ENCODE measurements at places on chromosomes 5 and 9. TPM values are rescaled to one million over a fixed set of nuclear protein-coding genes. Genes with fewer than 3 reads are reported as not detected.

GRCh38 chr9:25505644-25506043 lies 172.6 kb downstream of the TUSC1 start:
- DNase-seq: no peak

- DNase-seq: no peak
Observed at GRCh38 chr5:176822793-176823481, 12.6 kb downstream of the UNC5A start.

DNA sequence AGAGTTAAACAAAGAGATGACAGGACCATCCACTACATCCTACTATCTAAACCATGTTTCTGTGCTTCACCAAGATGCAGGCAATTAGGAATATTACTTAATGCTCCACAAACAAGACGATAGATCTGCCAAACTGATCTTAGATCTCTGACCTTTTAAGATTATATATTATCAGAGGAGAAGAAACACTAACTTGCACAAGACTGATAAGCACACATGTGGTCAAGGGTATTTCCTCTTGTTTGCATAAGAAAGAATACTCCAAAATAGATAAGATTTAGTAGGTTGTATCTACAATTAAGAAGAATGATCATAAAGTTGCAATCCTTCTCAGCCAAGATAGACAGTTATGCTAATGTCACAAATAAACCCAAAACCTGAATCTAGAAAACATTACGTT lies 601.0 kb upstream of the ACO1 start:
- DNase-seq: no peak

GRCh38 chr5:158929552-158930218 lies 170.0 kb downstream of the EBF1 start:
- no peak for DNase-seq

- no peak for DNase-seq
Observed at GRCh38 chr5:160064995-160065614, 54.1 kb downstream of the PWWP2A start.

DNA sequence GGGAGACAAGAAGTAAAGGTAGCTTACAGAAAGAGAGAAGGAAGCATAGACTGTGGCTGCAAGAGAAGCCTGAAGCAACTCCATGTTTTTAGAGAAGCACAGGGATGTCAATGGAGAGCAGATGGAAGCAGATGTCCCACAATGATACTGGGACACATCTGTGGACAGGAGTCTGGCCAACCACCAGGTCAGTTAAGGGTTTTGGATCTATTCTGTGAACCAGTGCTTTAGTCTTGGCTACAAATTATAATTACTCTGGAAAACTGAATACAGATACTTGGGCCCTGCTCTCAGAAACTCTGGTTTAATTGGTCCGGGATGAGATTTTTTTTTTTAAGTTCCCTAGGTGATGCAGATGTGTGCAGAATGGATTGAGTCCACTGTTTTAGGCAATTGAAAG lies 592.8 kb downstream of the CSNK1G3 start:
- DNase-seq: no peak

- no peak for DNase-seq
Observed at GRCh38 chr5:111227226-111227782, 3.1 kb downstream of the CAMK4 start.

- DNase-seq: no peak
Observed at GRCh38 chr5:140555747-140556312, 1.4 kb downstream of the SRA1 start.

- DNase-seq: no peak
Observed at GRCh38 chr9:117444501-117444900, 29.6 kb upstream of the ASTN2 start.

GRCh38 chr5:52854949-52855348 lies 67.2 kb downstream of the ITGA1 start:
- no peak for DNase-seq

GRCh38 chr9:115756736-115757135 lies 396.9 kb upstream of the PAPPA start:
- no peak for DNase-seq

- DNase-seq: no peak
Observed at GRCh38 chr9:134662143-134662876, 20.7 kb downstream of the COL5A1 start.

DNA sequence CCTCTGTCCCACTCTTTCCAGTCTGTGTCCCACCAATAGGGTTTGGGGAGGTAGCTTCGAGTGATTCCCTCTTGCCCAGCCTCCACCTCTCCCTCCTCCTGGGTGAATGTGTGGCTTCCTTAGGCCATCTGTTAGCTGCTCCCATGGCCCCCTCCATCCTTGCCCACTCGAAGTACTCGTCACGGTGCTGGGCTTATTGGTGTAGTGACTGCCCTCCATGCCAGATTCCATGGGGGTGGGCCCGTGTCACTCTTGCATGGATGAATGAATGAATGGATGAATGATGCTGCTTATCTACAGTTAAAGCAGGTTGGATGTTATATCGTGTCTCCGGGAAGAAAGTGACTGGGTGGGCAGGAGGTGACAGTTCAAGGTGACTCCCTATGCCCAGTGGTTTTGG lies 19.1 kb downstream of the HMCN2 start:
- no peak for DNase-seq

- DNase-seq: no peak
Observed at GRCh38 chr9:103245369-103245768, 250.2 kb downstream of the CYLC2 start.

GRCh38 chr9:124197177-124198095 lies 60.3 kb upstream of the NEK6 start:
- DNase-seq: peak; percentile 74

- DNase-seq: peak; percentile 87
Observed at GRCh38 chr5:168734620-168735300, 155.6 kb upstream of the PANK3 start.

GRCh38 chr5:151362970-151363369 lies 15.6 kb upstream of the SLC36A2 start:
- no peak for DNase-seq

GRCh38 chr5:110514030-110514429 lies 212.4 kb downstream of the TMEM232 start:
- DNase-seq: no peak

GRCh38 chr9:93291536-93292287 lies 107.8 kb downstream of the WNK2 start:
- no peak for DNase-seq

- no peak for DNase-seq
Observed at GRCh38 chr9:83521411-83521810, 16.8 kb downstream of the FRMD3 start.

DNA sequence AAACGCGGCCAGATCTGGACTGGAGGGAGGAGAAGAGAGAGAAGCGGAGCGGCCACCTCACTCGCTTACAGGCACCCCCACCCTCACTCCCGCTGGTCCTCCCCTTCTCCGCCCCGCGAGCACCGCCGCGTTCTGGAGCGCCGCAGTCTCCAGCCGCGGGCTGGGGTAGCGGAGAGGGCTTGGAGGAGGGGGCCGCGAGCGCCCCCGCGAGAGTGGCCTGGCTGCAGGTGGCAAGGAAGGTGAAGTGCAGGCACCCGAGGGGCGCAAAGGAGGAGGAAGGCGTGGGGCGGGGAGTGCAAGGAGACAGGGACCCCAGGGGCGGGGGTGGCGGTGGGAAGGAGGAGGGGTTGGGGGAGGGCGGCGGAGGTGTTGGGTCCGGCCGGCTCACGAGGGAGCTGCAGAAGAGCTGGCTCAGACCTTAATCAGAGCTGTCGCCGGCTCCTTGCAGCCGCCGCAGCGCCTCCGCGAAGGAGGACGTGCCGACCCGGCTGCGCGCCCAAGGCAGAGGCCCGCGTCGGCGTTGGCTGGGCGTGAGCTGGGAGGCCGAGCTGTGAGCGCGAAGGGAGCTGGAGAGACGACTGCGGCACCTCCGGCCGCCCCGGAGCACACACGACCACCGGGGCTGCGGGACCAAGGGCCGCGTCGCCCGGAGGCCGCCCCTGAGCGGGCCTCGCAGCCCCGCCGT lies at the start of gene DMRT3:
TSS of gene DMRT3 (plus strand) at position 398 of the 685 bp plus-strand sequence. CDS start 347 bp downstream, outside the sequence.
- no peak for DNase-seq

DNA sequence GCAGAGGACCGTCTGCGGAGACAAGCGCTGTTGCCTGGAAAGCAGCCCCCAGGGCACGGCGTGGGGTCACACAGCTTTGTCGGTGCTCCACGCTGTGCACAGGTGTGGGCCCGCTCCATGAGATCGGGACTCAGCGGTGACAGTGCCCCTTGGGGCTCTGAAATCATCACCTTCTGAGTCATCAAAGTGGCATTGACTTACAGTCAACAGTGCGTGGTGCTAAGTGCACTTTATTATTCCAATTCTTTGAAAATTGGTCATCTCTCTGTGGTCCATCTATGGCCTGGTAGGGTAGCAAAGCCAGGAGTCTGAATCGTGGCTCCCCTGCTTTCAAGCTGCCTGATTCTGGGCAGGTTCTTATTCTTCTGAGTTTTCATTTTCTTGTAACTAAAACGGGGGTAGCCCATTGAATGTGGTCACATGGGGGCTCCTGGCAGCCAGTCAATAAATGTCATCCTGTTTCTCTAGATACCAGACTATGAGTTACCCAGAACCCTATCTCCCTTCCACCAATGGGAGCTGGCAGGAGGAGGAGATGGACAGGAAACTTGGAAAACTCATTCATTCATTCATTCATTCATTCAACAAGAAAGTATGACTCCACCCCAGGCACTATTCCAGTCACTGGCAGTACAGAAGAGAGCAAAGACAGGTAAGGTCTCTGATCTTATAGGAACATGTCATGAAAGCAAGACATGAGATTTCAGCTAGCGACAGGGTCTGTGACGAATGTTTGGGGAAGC lies 20.3 kb upstream of the UNC5A start:
- DNase-seq: peak; percentile 56

DNA sequence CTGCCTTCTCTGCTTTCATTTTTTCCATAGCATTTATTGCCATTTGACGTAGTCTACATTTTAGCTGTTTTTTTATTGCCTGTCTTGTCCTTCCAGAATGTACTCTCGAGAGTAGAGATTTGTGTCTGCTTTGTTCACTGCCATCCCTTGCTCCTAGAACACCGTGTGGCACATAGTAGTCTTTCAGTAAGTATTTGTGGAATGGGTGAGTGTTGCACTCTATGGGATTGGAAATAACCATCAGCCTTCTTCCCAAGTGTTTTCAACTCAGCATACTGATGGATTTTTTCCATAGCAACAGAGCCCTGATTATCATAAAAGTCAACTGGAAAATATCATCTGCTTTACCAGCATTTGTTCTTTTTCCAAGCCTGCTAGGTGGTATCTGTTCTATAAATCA lies 462.6 kb downstream of the ENC1 start:
- DNase-seq: no peak

DNA sequence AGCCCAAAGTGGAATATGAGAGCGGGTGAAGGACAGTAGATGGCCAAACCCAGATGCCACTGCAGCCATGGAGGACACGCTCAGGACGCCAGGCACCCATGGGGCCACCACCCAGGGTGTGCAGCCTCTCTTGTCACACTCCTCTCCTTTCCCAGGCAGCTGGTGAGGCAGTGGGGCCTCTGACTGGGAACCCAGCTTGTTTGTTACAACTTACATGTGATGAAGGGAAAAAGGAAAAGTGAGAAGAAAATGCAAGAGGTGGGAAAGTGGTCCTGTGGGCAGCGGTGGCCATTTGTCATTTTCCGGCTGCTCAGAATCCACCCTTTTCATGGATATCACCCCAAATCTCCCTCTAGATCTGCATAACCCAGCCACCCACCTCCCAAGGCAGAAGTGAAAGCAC lies 62.7 kb upstream of the UNC5A start:
- DNase-seq: no peak

DNA sequence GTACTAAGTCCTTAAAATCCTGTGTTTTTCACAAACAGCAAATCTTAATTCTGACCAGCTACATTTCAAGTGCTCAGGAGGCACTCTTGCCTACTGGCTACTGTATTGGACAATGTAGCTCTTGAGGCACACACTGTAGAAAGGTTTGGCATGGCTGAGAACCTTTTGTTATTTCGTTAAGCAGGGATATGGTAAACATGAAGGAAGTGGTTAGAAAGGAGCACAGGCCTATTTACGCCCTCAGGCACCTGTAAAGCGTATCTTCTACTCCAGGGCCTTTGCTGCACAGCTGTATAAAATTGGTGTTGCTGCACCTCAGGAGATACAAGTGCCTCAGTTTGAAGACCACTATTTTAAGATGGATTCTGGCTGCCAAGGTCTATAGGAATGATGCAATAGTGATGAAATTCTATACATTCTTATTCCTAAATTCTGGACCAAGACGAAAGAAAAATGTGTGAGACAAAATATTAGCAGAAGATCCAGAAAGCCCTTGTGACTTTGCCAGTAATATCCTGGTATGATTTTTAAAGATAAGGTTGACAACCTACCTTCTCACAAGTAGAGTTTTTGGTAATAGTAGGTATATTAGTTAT lies 9.3 kb upstream of the OTULIN start:
- DNase-seq: no peak

- no peak for DNase-seq
Observed at GRCh38 chr5:22614486-22615094, 238.6 kb downstream of the CDH12 start.

GRCh38 chr5:124550731-124551130 lies 195.7 kb downstream of the ZNF608 start:
- no peak for DNase-seq

DNA sequence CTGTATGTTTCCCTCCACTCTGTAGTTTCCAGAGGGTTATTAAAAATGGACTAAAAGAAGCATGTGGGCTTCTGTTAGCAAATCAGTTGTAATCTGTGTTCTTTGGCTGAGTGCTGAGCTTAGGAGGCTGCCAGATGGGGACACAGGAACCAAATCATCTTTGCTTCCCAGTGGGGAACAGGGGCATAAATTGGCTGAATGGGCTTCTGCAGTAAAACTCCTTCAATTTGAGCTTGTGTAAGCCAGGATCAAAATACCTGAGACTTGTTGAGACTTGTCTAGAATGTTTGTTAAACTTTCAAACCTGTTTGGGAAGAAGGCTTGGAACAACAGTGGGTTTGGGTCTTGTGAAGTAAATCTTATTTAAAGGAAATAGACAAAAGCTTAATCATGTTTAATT lies 32.2 kb upstream of the TNFAIP8 start:
- DNase-seq: no peak

DNA sequence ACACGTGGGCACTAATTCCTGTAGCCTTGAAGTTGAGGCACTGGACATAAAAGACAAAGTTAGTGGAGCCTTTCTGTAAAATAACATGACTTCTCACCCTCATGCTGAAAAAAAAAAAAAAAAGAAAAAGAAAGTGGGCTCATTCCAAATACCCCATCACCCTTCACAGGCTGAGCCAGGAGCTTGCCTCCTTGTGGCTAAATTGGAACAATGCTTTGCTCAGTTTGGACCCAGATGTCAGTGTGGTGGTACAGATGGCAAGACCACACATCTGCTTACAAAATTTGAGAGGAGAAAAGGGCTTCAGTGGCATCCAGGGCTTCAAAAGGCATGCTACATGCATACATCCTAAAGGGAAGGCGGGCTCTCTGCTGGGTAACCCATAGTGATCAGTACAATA lies 342.8 kb downstream of the EBF1 start:
- DNase-seq: no peak

- peak; percentile 97 for DNase-seq
Observed at GRCh38 chr9:133335924-133336811, at the start of gene SURF6. Gene SURF6 (minus strand): TSS chr9:133336188. CDS start chr9:133336132, 56 bp downstream.

GRCh38 chr9:2741441-2742158 lies 24.3 kb downstream of the KCNV2 start:
- DNase-seq: no peak

Gene PGM5
- total RNA-seq: 151 TPM

Gene ADCY2
- total RNA-seq: 0.19 TPM

Gene AGGF1
- 14.5 TPM for total RNA-seq

Gene ABL1
- total RNA-seq: 33.0 TPM

Gene ZNF484
- total RNA-seq: 4.3 TPM

Data from Right ventricle myocardium inferior (tissue), 1 donor.